ENCODE measurements at places on chromosomes 4 and X. TPM values are rescaled to one million over a fixed set of nuclear protein-coding genes. Genes with fewer than 3 reads are reported as not detected.

DNA sequence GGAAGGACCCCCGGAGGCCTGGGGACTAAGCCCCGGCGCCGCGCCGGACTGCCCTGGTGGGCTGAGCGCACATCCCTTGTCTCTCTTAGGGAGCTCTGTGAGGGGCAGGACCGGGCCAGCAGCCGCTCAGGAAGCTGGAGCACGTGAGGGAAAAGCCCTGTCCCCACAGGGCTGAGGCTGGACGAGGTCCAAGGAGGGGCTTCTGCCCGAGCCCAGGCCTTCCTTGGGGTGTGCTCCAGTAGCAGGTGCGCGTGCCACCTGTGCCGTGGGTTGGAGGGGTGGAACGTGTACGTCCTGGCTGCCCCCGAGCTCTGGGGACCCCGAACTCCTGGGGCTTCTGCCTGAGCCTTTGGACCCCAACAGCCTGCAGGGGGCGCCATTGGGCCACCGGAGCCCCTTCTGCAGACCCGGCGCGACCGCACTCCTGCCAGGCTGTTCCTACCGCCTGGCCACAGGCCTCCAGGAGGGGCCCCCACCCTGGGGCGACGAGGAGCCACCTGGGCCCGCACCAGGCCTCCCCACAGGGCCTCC is 27.2 kb downstream of the TACC3 start:
- peak; percentile 68 for DNase-seq

DNA sequence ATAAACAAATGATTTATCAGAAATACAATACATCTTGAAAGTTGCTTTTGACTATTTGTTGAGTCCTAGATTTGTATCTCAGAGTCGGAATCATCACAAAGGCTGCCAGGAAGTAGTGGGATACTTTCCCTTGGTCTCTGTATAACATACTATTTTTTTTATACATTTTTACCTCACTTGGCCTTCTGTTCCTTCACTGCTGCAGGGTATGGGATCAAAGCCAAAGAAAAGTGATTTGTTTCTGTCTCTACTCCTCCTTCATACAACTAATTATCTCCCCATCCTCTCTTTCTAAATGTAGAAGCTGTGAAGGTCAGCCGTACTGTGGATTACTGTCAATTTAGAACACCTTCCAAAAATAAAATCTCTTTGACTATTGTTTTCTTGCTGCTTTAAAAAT is 24.9 kb downstream of the PALLD start:
- DNase-seq: no peak

GRCh38 chr4:16222957-16223527 is 3.2 kb downstream of the TAPT1 start:
- DNase-seq: peak; percentile 39

DNA sequence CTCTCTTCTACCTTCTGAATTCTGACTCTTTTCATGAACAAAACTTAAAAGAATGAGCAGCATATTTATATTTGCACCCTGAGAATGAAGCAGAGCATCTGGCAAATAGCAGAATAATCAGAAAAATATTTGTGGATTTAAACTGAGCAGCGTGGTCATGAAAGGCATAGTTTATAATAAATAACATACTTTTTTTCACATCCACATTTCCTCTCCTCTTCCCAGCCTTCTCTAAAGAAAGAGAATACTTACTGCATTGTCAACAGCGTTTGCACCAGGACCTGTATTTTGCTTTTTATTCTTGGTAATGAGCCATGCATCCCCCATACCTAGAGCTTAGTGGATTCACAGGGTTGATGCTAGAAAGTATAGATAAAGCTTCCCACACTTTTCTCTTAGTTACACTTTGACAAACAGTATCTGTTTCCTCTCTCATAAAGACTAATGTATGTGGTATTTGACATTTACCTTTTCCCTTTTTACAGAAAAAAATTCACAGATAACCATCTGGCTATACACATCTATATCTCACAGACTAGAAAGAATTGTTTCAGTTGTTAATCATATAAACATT is 131.5 kb downstream of the PRSS12 start:
- no peak for DNase-seq

- DNase-seq: no peak
These were observed 70.0 kb upstream of the SHISA3 start for GRCh38 chr4:42327323-42327722.

GRCh38 chr4:146470604-146471003 is 51.1 kb downstream of the SLC10A7 start:
- no peak for DNase-seq

DNA sequence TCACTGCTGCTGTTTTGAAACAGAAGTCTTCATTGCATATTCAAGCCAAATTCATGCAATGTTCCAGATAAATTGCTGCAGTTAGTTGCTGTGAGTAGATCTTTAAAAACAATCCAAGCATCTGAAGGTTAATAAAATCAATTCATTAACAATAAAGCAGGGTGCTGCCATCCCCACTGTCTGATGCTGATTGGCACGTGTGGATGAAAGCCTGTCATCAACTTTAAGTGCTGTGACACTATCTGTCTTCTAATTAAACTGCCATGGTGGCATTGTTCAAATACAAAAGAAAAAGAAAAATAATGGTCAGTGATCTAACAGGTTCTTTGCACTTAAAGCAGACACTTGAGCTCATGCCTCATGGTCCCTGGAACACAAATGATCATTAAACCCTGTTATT is 63.0 kb upstream of the MND1 start:
- no peak for DNase-seq

DNA sequence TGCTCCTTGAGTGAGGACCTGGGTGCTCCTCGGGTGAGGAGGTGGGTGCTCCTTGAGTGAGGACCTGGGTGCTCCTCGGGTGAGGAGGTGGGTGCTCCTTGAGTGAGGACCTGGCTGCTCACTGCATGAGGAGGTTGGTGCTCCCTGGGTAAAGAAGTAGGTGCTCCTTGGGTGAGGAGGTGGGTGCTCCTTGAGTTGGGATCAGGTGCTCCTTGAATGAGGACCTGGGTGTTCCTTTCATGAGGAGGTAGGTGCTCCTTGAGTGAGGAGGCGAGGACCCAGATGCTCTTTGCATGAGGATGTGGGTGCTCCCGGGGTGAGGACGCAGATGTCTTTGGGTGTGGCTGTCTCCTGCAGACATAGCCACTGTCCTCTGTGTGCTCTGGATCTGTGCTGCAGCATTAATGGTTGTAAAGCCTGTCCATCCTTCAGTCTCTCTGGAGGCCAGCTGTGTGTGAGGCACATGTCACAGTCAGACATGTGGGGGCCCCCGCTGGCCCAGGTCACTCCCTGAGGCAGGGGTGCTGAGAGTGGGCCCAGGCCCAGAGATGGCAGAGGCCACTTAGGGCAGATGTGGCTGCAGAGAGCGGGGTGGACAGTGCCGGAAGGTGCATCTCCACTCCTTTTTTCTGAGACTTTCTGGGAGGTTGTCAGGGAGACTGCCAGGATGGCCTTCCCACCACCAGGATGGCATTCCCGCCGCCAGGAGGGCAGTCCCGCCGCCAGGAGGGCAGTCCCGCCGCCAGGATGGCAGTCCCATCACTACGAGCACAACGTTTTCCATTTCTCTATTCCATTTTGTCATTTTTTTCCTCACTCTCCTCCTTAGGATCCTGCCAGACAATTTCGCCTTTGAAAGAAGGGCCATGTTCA is 101.8 kb downstream of the HMX1 start:
- no peak for DNase-seq

- no peak for DNase-seq
These were observed 1197.9 kb downstream of the TECRL start for GRCh38 chr4:63211375-63211774.

GRCh38 chr4:107147873-107148272 is 111.8 kb upstream of the DKK2 start:
- DNase-seq: no peak

GRCh38 chr4:156790866-156791265 is 180.7 kb downstream of the PDGFC start:
- no peak for DNase-seq

DNA sequence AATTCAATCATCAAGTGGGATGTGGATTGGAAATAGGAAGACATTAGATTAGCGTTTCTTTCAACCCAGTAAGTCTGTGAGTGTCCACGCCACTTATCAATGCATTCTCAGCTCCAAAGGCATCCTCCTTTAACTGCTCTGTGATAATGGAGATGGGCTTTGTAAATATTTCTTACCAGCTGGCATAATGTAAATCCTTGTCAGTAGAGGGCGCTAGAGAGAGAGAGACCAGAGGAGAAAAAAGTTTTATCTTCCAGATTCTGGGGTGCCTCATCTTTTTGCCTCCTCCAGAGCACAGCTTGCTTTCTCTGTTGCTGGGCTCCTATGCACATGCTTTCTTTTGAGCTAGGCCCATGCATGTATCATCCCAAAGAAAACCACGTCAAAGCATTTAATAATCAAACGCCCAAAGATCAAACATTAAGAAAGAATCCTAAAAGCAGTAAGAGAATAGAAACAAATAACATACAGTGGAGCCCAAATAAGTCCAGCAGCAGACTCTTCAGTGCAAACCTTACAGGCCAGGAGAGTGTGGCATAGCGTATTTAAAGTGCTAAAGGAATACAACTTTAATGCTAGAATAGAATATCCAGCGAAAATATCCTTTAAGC is 9.6 kb upstream of the MTMR1 start:
- no peak for DNase-seq

Gene TMPRSS11D
- polyA plus RNA-seq: 0.14 TPM

Gene RNF128
- 0.86 TPM for polyA plus RNA-seq

Gene ARX
- 0.18 TPM for polyA plus RNA-seq

Gene KIT
- polyA plus RNA-seq: 83.9 TPM

Measured in left lung (tissue), 14 donors.